ENCODE measurements at places on chromosomes 13 and 19.

- DNase-seq, result no peak
Observed at GRCh38 chr13:98368019-98368418, 190.9 kb upstream of the RNF113B start.

DNA sequence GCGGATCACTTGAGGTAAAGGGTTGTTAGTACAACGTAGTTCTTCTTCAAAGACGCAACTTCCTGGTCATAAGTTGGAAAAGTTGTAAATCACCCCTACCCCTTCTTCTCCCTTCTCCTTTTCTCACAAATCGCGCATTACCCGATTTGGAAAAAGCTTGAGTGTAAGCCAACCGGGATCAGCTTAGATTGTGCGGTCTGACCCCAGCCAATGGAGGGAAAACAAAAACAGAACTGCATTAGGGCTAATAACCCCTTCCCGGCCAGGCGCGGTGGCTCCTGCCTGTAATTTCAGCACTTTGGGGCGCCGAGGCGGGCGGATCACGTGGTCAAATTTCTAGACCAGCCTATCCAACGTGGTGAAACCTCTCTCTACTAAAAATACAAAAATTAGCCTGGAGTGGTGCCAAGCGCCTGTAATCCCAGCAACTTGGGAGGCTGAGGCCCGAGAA, 806 bp downstream of the ZNF90 start:
- no peak for DNase-seq

- no peak for DNase-seq
Observed at GRCh38 chr19:10182847-10183246, 11.9 kb downstream of the DNMT1 start.

DNA sequence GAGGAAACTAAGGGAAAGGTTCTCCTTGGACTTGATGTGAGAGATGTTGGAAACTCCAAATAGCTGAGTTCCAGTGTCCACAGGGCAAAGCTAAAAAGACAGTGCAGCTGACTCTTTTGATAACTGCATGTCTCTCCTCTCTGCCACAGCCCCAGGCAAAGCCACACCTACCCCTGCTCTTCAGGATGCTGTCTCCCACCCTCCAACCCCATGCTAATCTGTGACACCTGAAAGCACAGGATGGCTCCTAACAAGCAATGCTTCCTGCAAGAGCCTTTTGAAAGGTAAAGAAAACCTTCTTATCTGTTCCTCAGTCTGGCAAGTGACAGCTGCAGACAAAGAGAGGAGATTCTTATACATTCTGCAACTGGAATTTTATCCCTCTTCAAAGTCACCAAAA, 14.5 kb downstream of the SLC46A3 start:
- no peak for DNase-seq

GRCh38 chr13:27168086-27168485, 3.5 kb downstream of the USP12 start:
- DNase-seq, result no peak

GRCh38 chr13:40983725-40984667, 35.1 kb downstream of the ELF1 start:
- DNase-seq, result no peak

- DNase-seq, result no peak
Observed at GRCh38 chr13:20344836-20345490, 112.8 kb upstream of the GJB6 start.

GRCh38 chr13:41315443-41316047, 4.5 kb downstream of the NAA16 start:
- no peak for DNase-seq

- DNase-seq, result no peak
Observed at GRCh38 chr19:23263870-23264590, 13.8 kb upstream of the ZNF724 start.
